Omental fat pad (tissue), 4 donors: ENCODE measurements at places on chromosomes 6 and 20.

DNA sequence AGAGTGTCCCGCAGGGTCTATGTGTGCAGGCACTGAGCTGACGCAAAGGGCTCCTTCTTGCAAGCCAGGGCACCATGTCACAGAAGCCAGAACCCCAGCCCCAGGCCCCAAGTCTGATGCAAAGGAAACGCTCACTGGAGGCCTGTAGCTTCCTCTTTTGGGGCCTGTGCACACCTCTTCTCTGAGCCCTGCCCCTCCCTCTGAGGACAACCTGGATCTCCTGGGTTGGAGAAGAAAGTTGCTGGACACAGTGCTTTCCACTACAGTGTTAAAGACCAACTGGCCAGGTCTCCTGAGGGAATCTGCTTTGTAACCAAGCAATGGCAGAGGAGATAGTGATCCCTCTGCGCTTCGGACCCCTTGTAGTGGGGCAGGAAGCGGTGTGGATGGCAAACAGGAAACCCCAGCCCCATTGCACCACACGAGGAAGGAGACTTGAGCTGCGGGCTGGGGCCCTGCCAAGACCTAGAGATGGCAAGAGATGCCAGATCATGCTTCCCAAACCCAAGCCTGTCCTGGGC, 90.0 kb downstream of the PRND start:
- no peak for DNase-seq

- no peak for DNase-seq
These were observed 37.1 kb upstream of the DUSP22 start for GRCh38 chr6:255041-255750.

GRCh38 chr6:33950472-33950881, 146.7 kb upstream of the MLN start:
- no peak for DNase-seq

GRCh38 chr6:145315982-145316600, 419.2 kb downstream of the EPM2A start:
- no peak for DNase-seq

DNA sequence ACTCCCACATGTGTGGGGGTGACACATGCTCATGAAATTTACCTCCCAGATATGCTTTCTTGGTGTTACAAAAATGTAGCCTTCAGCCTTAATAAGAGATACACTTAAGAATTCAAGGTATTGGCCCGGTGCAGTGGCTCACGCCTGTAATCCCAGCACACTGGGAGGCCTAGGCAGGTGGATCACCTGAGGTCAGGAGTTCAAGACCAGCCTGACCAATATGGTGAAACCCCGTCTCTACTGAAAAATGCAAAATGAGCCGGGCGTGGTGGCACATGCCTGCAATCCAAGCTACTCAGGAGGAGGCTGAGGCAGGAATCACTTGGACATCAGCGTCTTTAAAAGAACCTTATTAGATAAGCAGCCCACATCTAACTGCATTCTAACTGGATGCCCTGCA, 614.3 kb upstream of the CDH4 start:
- DNase-seq: no peak

DNA sequence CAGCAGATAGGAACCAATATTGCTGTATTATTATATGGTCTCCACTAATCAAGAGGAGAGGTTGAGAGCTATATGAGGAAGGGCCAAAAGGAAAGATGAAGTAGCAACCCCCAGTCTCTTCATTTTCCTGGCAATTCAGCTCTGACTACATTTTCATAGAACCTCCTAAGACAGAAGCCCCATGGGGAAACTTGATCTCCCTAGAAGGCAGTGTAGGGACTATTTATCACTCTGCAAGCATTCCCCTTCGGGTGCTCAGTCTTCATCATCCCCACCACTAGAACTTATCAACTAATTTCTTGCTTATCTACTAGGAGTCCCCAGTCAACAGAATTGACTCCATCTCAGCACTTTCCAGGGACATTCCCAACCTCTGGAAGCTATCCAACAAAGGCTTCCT, 25.5 kb upstream of the ITCH start:
- no peak for DNase-seq

DNA sequence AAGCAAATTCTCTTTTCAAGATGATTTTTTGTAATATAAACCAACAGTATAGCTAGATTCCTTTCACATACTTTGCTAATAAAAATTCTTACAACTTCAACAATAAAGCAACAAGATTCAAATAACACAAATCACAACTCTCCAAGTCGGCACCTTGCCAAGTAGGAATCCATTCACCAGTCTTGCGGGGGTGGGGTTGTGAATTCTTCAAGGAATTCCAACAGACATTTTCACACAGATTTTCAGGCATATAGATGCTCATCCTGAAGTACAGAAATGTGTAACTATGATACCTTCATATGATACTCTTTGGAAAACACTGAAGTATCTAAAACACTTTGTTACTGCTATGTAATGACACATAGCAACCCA, 36.5 kb downstream of the SCML4 start:
- DNase-seq: no peak

DNA sequence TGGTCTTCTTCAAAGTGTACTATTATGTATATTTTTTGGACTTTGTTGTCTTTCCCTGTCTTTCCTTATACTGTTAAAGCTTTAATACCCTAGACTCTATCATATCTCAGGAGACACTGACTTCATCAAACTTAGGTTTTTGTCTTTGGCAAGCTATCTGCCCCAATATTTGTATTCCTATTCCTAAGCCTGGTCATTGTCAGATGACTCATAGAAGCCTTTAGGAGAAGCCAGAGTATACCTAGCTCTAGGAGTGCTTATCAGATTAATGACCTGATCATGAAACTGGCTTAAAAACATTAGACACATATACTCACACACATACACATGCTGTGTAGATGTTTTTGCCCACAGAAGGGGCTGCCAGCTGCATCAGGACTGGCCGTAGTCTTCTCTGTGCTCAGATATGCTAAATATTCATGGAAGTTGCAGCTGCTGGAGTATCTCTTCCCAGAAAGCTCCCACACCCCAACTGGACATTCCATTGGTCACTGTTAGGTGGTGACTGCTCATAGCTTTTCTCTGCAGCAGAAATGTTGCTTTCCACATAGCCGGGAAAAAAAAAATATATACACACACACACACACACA, 102.0 kb downstream of the ANKS1A start:
- DNase-seq: no peak
